KBM-7 (cell line): ENCODE measurements at places on chromosomes 5 and 9.

- no peak for DNase-seq
Observed at GRCh38 chr5:171295801-171296200, 13.2 kb upstream of the TLX3 start.

- DNase-seq, result no peak
Observed at GRCh38 chr9:97840521-97840920, 12.5 kb upstream of the FOXE1 start.

DNA sequence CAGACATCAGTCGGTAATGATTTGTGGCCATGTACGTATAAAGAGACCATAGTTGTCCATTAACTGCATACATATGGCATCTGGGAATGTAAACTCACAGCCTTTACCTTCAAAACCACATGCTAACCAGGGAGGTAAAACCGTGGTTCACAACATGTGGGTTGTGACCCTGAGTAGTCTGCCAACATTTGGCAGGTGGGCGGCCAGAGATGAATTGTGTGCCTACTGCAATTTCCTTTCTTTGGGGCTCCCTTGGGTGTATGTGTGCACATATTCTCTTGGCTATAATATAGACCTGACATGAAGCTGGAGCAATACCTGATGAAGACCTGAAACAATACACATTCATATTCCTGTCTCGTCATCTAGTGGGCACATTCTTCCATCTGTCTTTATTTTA, 396.0 kb downstream of the MLLT3 start:
- no peak for DNase-seq

DNA sequence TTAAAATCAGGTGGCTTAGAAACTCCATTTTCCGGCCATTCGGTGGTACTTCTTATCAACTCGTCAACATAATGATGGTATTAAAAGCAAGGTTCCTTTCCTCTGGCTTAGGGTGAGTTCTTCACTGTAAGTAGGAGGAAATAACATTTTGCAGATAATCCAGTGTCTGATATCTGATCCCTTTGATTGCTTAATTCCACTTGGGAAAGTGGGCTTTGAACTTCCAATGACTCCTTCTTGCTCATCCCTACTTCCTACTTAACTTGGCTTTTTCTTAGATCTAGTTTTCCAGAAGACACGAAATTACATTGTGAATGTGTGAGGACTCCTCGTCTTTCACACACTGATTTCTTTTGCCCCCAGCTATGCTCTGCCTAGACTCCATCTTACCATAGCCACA, 31.5 kb downstream of the DDX31 start:
- no peak for DNase-seq

DNA sequence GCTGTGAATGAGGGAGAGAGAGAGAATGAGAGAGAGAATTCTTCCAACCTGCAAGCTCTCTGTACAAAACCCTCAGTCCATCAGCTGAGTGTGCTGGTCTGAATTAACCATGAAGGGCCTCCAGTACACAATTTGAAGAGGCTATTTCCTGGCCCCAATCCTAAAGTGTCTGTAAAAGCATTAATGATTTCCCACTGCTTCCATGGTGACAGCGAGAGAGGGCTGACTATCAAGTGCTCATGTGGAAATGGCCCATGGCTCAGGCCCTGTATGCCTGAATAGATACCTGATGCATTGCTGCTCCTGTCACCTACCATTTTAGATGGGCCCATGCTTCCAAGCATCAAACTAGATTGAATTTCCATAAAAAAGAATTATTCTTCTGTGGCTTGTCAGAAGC, 592.4 kb downstream of the KIF4B start:
- no peak for DNase-seq

DNA sequence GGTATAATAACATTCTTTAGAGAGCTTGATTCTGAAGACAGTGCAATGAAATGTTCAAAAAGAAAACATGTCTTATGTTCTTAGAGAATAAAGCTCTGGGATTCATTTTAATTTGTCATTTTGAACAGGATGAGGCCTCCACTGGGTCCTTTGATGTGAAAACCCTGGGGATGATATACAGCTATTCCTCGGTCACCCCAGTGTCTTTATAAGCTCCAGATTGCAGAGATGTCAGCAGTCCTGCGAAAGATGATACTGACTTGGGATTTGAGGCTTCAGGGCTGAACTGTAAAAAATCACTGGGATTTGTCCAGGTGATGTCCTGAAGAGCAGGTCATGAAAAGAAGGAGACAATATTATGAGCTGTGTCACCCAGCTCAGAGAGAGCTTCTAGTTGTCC, 529.7 kb upstream of the ZNF608 start:
- no peak for DNase-seq

GRCh38 chr9:129208207-129209032, 30.4 kb upstream of the IER5L start:
- DNase-seq, result peak; percentile 25

- DNase-seq, result no peak
Observed at GRCh38 chr9:133448487-133448972, 11.2 kb upstream of the CACFD1 start.

- no peak for DNase-seq
Observed at GRCh38 chr9:76313771-76314170, 80.5 kb downstream of the RFK start.

GRCh38 chr9:135332979-135333748, 146.4 kb upstream of the PPP1R26 start:
- no peak for DNase-seq

DNA sequence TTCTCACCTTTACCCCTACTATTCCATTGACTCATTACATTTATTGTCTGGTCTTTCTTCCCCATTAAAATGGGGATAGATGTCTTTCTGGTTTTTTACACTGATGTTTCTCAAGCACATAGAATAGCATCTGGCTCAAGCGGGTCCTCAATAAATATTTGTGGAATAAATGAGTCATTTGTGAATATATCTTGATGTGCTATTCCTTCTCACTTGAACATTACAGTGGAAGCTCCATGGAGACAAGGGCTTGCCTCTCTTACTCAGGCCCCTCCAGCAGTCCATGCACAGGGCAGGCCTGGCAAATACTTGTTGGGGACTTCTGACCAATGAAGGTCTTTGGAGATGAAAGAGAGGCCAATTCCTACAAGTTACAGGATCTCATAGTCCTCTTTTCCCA, 151.7 kb upstream of the TAS2R1 start:
- no peak for DNase-seq

DNA sequence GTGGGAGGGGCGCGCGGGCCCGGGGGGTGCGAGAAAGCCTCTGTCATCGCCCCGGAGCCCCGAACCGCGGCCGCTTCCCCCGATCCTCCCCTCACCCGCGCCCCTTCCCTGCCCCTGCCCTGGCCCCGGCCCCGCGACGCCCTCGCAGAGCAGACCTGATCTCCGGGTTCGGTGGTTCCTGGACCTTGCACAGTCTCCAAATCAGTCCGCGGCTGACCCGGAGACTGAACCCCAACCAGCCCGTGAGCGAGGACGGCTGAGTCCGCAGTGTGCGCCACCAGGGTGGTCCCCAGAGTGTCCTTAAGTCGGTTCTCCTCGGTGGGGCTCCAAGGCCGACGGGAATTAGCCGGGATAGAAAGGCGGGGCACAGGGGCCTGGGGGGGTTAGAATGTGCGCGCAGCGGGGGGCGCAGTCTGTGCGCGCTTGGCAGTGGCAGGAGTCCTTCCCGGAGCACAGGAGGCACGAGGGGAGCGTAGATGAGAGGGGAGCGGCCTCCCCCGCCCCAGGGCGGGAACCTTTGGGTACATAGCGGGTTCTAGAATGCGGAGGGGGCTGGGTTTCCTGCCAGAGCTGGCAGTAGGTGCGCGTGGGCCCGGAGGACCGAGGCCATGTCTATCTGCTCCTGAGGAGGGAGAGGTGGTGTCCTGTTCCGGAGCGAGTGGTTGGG, 779 bp downstream of the PKN3 start:
- DNase-seq, result peak; percentile 69

- DNase-seq, result no peak
Observed at GRCh38 chr5:122163121-122164069, 34.0 kb downstream of the ZNF474 start.

GRCh38 chr5:6302075-6302474, 76.3 kb downstream of the MED10 start:
- no peak for DNase-seq

GRCh38 chr5:129935626-129936025, 31.4 kb downstream of the CHSY3 start:
- no peak for DNase-seq

- peak; percentile 77 for DNase-seq
Observed at GRCh38 chr5:154620411-154620810, 134.8 kb upstream of the LARP1 start.

GRCh38 chr9:128206916-128207910, 4.0 kb downstream of the DNM1 start:
- DNase-seq, result no peak

GRCh38 chr5:171024084-171024483, 162.3 kb downstream of the RANBP17 start:
- DNase-seq, result no peak

DNA sequence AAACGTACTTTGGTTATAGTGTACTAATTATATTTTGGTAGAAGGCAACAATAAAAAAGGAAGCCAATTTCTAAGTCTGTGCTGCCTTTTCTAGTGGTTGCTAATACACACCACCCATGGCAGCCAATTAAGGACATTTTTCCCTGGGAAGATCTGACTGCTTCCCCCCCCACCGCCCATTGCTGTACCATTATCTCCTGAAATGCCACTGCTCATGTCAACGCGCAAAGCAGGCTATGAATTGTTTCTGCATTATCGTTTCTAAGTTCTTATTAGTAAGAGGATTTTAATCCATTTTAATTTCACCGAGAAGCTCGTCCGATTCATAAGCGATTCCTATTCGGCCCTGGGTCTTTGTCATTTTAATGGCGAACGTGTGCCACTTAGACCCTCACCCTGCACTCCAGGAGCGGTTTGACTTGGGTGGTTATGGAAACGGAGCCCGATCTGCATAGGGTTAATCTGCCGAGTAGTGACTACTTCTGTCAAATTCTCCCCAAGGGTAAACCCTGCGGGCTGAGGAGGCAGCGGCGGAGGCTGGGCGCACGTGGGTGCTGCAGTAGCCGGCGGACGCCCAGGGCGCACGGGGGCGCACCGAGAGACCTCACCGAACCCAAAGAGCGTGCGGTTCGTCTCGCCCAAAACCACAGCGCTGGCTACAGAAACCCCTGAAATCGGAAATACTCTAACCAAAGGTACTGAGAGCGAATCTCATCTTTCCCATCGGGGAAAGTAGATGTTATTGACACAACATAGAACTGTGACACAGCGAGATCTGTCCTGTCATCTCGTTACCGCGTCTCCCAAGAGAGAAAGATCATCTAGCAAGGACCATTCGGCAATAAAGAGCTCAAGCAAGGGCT, 55.8 kb upstream of the SHC3 start:
- no peak for DNase-seq
